Bronchial epithelial cell (primary cell): ENCODE measurements at places on chromosomes 1 and 21.
A peak's percentile ranks its signal among the peaks of the same experiment; 100 is the strongest.

GRCh38 chr21:29499734-29500343 is 201.1 kb downstream of the BACH1 start:
- DNase-seq, result peak; percentile 46

DNA sequence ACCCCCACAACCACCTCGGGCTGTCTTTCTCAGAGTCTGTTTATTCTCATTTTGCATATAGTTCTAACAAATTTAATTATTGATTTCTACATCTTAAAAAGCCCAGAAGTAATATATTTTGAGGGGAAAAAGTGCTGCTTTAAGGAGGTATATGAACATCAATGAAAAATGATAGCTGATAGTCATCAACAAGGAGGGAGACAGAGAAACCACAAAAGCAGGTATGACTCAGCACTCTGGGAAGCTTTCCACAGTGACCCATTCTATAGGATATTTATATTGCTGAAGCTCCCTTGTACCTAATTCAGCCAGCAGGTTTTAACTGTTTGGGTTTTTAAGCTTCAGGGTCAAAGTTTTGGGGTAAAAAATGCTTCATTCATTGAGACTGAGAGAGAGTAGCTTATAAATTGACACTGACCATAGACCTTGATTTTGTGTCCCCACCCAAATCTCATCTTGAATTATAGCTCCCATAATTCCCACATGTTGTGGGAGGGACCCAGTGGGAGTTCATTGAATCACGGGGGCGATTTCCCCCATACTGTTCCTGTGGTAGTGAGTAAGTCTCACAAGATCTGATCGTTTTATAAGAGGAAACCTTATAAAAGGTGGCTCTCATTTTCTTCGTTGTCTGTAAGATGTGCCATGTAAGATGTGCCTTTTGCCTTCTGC is 27.4 kb downstream of the VANGL1 start:
- DNase-seq, result peak; percentile 92

GRCh38 chr21:41970751-41971653 is 17.2 kb upstream of the C2CD2 start:
- no peak for DNase-seq

GRCh38 chr1:51592711-51593110 is 24.2 kb upstream of the OSBPL9 start:
- peak; percentile 87 for DNase-seq

DNA sequence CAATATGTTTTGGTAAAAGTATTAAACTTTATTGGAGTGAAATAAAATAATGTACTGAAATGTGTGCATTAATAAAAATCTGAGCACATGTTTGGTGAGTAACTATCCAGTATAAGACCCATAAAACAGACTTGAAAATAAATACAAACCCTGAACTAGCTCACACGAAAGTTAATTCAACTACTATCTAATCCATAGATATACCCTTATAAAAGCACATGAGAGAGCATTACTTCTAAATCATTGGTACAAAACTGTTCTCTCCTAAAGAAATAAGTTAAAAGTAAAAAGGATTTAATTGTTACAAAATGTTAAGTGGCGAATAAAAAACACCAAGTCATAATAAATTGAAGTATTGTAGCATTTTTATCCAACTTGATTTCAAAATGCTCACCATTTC is 295.6 kb downstream of the PTPRC start:
- no peak for DNase-seq

- DNase-seq, result no peak
Observed at GRCh38 chr1:43272161-43272560, 2.4 kb downstream of the TMEM125 start.

GRCh38 chr1:93426181-93426580 is 21.7 kb upstream of the FNBP1L start:
- no peak for DNase-seq

- DNase-seq, result no peak
Observed at GRCh38 chr1:155951753-155952504, 10.5 kb downstream of the RXFP4 start.

DNA sequence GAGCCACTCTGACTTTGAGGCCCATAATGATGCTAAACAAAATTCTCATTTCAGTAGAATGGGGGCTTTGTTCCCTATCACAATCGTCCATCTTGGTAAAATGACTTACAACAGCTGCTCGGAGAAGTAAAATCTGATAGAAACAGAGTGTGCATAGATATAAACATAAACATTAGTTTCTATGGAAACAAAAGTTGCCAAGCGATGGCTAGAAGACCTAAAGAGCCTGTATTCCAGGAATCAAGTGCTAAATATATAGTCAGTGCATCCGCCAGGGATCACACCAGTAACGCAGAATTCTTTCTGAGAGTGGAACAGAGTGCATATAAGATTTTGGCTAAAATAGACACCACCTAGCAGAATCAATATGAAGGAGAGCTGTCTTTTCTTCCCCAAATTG is 91.2 kb upstream of the KAZN start:
- no peak for DNase-seq

DNA sequence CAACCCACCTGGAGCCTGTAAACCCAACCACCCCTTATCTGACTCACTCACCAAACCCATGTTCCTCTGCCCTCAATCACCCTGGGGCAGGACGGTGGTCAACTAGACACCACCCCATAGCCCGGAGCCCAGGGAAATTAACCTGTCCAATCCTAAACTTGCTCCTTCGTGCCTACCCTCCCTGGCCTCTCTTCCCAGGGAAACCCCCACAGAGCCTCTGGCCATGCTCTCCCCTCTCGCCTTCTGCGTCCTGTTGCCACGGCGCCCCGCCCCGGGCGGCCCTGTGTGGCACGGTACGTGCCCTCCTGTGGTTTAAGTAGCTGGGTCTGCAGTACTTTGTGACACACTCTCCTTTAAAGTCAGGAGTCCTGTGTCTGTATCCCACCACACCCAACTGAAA is 4.0 kb upstream of the FTCD start:
- no peak for DNase-seq

GRCh38 chr1:3518256-3518655 is 63.8 kb downstream of the ARHGEF16 start:
- DNase-seq, result no peak

DNA sequence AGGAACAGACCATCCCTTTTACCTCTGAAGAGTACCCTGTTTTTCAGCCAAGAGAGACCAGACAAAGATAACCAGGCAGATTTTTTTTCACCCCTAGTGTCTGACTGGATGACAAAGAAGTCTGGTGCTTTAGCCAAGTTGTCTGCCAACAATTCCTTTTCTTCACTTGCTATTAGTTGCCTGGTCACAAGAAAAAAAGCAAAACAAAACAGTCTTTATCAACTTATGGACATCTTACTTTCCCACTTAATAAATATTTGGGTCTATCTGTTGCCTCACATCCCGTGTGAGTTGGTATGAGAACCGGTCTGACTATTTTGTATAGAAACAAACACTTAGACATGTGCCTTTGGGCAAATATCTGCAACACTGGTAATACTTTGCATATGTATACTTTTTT is 662.9 kb downstream of the PLPP3 start:
- peak; percentile 76 for DNase-seq

GRCh38 chr1:61186753-61187152 is 104.4 kb downstream of the NFIA start:
- no peak for DNase-seq

- no peak for DNase-seq
Observed at GRCh38 chr1:224457782-224458144, 23.2 kb upstream of the WDR26 start.

DNA sequence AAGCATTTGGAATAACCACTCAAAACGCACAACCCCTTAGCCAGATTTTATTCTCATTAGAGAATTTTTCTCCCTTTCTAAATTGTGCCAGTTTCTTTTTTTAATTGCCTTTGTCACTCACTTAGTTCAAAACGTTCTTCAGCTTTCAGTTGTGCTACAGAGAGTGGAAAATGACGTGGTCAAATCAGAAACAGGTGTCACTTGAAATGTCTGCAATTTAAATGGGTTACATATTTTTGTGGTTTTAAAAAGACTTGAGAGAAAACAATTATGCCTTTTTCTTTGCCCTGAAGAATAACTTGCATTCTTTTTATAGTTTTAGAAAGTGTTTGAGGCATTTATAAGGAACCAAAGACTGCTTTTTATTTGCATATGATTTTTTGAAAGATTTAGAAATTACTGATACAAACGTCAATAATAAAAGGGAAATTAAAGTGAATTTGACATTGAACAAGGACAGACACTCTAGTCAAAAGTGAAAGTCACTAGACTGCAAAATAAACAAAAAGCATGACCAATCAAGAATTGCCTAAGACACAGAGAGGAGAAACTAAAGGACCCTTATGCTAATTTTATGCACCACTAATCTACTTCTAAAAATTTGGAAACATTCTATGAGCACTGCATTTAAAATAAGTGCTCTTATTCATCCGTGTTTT is 191.0 kb downstream of the TPR start:
- no peak for DNase-seq

DNA sequence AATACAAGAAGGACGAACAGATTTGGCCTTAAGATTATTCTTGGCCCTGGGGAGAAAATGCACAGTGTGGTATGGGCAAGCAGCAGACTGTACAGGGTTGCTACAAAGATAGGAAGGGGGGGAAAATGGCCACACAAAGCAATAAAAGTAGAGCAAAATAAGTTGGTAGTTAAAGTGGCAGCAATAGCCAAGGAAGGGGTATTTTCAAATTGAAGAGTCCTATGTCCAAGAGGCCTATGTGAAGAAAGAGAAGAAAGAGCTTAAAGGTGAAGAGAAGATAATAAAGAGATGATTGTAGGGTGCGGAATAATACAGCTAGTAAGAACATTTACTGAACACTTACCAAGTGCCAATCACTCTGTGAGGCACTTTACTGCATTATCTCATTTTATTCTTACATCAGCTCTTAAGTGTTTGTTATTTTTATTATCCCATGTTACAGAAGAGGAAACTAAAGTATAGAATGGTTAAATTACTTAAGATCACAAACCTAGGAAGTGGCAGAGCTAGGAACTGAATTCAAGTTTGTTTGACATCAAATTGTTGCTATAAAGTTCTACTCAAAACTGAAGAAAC is 88.1 kb upstream of the TTC39A start:
- no peak for DNase-seq

DNA sequence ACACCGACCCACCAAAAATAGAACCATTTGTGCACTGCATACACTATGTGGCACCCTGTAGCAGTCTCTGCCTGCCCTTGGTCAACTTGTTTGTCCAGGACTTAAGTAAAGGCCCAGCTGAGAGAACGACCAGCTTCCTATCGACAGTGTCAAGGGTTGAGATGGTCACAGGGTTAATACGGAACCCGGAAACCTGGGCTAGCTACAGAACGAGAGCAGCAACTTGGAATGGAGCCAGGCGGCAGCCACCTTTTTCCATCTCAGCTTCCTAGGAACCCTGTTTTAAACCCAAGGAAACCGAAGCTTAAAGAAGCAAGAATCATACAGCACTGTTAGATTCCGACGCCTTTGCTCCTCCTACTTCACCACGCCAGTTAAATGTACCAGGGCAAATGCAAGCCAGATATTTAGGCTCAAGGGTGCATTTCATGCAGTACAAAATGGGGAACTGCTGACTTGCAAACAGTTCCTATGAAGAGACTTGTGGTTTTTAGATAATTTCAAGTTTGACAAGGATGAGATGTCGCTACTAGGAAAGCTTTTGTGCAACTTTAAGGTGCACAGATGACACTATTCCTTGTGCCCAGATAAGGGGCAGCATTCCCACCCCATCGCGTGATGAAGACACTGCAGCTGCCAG is 35.5 kb downstream of the SLC66A1 start:
- DNase-seq, result no peak

- DNase-seq, result no peak
Observed at GRCh38 chr21:31201548-31201947, 142.5 kb downstream of the TIAM1 start.

DNA sequence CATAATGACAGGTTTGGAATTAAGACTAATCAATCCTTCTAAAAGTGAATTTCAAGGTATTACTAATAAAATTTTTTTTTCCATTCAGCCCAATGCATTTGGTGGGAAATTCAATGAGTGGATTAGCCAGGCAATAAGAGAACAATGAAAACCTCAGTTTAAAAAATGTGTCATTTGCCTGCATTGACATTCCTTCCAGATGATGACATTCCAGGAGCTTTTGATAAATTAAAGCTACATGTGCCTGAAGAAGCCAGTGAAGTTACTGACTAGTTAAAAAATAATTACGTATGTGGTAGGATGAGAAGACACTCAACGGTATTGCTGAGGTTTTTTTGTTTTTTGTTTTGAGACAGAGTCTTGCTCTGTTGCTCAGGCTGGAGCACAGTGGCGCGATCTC is 37.9 kb upstream of the RC3H1 start:
- peak; percentile 27 for DNase-seq

DNA sequence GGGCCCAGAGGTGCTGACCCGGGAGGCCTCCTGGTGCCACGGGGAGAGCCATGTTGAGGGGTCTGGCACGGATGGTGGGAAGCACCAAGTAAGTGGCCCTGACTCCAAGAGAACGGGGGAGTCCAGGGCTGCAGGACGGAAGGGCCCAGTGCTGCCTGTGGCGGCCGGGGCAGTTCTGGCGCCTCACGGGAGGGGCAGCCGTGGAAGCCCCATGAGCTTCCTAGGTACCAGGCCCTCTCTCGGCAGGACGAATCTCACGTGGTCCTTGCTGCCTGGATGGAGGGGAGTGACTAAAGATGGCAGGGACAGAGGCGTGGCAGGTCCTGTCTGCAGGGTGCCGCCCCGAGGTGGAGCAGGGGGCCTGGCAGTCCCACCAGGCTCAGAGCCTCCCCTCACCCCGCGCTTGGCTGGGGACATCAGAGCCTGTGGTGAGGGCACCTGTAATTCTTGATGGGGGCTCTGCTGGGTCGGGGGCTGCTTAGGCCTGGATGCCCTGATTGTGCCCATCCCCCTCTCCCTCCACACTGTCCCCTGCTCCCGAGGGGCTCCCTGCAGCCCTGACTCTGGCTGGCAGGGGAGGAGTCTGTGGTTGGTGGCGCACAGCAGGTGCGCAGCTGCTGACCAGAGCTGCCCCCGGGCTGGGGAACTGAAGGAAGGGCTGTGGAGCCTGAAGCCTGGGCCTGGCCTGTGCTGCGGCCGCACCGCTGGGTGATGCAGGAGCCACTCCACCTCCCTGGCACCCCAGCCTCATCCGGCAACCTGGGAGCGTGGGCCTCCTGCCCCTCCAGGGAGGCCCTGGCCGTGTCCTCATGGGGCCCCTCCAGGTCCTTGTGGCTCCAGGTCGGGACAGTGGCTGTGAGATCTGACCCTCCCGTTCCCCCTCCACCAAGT is 31.4 kb downstream of the POFUT2 start:
- DNase-seq, result no peak

- DNase-seq, result no peak
Observed at GRCh38 chr1:201335901-201336300, 41.6 kb downstream of the TNNT2 start.

DNA sequence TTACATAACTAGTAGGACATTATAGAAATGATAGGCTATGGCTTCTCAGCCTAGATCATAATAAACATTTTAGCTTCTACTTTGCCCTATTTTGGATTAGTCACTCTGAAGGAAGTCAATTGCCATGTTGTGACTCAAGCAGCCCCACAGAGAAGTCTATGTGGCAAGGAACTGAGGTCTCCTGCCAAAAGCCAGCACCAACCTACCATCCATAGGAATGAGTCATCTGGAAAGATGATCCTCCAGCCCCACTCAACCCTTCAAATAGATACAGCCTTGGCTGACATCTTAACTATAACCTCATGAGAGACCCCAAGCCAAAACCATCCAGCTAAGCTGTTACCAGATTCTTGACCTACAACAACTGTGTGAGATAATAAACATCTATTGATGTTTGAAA is 76.3 kb upstream of the BEND5 start:
- peak; percentile 91 for DNase-seq
